ENCODE measurements at places on chromosomes 5 and 9.

DNA sequence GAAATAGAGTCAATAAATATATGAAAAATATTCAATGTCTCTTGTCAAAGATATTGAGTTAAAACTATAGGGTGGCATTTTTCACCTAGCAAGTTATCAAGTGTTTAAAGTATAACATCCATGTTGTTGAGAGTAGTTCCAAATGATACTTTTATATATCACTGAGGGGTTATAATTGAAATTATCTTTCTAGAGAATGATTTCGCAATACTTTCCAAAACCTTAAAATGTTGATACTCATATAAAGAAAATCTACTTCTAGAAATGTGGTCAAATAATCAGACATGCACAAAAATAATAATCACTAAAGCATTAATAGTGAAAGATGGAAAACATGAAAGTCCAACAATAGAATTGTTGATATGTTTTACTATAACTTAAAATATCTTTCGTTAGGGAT is 50.1 kb downstream of the OXCT1 start:
- H3K4me3 ChIP-seq = no peak overlapping the region
- peaks cover 26% of the 10 kb centered on the region for H3K4me1 ChIP-seq
- no peaks in the 10 kb centered on the region for H3K27me3 ChIP-seq
- no peak for DNase-seq
- no peak overlapping the region for H3K27ac ChIP-seq

DNA sequence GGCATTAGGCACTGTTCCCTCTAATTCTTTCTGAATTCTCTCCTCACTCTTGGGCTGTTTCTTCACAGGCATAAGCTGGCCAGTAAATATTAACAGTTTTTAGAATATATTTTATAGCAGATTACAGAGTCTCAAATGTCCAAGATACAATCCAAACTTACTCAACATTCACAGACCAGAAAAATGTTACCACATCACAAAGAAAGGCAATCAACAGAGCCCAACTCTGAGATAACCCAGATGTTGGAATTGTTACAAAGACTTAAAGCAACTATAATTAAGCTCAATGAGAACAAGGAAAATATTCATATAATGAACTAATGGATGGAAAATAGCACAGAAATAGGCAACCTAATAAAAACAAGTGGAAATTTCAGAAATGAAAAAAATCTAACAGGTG is 401.1 kb upstream of the RGMB start:
- no peaks in the 10 kb centered on the region for H3K27me3 ChIP-seq
- no peak overlapping the region for H3K27ac ChIP-seq

DNA sequence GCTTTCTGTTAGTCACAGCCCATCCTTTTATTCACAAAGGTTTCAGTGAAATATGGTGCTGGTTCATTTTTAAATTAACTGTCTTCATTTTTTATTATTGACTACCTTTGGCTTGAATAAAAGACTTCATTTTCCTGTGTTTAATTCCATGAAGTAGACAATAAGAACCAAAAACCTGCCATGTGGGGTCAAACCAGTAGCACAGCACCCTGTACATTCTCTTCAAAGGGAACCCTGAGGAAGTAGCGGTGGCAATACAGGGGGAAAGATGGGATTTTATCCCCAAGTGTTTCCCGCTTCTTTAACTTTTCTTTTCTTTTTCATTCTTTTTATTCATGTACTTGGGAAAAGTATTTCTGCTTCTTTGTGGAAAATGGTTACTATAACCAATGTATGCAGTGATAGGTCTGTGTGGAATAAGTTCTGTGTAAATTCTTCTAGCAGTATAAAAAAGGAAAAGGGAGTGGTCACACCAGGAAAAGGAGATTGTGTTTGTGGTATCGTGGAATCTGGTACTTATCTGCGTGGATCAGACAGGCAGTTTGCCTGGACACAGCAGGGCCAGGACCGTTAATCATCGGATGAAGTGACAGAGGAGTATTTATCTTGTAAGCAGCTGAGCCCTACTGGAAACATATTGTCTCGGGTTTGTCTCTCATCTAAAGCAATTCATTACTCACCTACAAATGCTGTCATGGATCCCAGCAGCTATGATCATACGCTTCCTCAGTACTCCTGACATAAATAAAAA is 94.2 kb downstream of the PPIC start:
- peaks cover 21% of the 10 kb centered on the region for H3K36me3 ChIP-seq
- no peaks in the 10 kb centered on the region for H3K27me3 ChIP-seq
- no peak for DNase-seq

DNA sequence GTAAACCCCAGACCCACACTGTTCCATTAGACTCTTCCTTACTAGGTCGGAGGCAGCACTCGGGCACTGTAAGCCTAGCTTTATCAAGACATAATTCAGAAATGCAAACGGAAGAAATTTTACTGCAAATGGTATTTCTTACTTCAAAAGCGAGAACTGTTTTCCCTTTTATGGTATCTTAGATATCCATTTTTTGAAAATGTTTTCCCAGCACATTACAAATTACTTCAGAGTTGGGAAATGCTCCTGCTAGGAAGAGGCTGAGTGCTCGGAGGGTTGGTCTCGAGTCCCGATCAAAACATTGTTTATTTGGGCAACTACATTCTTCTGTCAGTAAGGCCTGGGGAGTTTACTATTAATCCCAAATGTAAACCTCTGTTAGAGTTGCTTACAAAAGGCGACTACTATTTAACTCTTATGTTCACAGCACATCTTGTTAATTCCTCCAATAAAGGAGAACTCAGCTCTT is 332.9 kb downstream of the CWC27 start:
- H3K4me3 ChIP-seq = no peak overlapping the region
- H3K27ac ChIP-seq = no peak overlapping the region
- DNase-seq = no peak
- H3K4me1 ChIP-seq = peaks cover 22% of the 10 kb centered on the region

DNA sequence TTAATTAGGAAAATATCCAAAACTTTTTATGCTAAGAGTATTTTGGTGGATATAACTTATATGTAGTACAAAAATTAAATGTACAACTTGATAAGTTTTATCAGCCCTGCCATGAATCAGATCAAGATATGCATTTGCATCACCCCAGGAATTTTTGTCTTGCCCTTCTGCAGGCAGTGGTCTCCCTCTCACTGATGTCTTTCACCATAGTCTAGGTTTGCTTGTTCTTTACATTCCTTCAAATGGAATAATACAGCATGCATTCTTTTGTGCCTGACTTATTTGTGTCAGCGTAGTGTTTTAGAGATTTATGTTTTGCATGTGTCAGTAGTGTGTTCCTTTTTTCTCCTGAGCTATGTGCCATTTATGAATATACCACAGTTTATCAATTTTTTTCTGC is 36.4 kb downstream of the RNF180 start:
- H3K36me3 ChIP-seq = no peaks in the 10 kb centered on the region
- H3K4me1 ChIP-seq = no peaks in the 10 kb centered on the region
- H3K4me3 ChIP-seq = no peak overlapping the region
- H3K27me3 ChIP-seq = no peaks in the 10 kb centered on the region
- DNase-seq = no peak

DNA sequence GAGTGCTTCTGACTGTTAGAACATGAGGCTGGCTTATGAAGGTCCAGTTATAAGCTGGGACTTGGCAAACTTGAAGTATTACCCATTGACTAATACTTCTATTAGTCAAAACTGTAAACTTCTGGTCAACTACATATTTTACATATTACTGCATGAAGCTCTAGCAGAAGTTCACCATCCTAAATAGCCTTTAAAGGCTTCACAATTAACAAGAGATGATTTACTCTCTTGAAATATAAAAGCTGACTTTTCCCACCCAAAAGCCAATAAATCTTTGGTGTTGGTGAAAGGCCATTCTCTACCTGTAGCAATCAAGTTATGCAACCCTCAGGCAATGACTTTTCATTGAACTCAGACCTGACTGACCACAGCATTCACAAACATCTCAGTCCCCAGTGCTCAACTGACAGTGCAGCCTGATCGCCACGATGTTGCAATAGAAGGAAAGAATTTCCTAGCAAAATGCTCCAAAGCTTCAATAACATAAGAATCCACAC is 345.6 kb downstream of the EBF1 start:
- DNase-seq = no peak
- H3K27me3 ChIP-seq = peaks cover 15% of the 10 kb centered on the region
- H3K27ac ChIP-seq = no peak overlapping the region
- no peaks in the 10 kb centered on the region for H3K36me3 ChIP-seq

GRCh38 chr5:55582256-55582655 is 47.5 kb upstream of the PLPP1 start:
- H3K27ac ChIP-seq = no peak overlapping the region
- no peak for DNase-seq
- H3K4me3 ChIP-seq = no peak overlapping the region

DNA sequence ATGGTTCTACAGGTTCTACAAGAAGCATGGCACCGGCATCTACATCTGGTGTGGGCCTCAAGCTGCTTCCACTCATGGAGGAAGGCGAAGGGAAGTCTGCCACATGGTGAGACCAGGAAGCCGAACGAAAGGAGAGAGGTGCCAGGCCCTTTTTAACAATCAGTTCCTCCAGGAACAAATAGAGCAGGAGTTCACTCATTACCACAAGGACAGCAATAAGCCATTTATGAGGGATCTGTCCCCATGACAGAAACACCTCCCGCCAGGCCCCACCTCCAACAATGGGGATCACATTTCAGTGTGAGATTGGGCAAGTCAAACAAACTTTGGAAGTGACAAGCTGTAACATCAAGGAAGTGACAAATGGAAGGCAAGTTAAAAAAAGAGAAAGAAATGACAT is 95.5 kb upstream of the PTPN3 start:
- H3K4me3 ChIP-seq = no peak overlapping the region
- H3K4me1 ChIP-seq = peaks cover 12% of the 10 kb centered on the region
- H3K27me3 ChIP-seq = no peaks in the 10 kb centered on the region
- no peak overlapping the region for H3K27ac ChIP-seq
- no peak for DNase-seq

DNA sequence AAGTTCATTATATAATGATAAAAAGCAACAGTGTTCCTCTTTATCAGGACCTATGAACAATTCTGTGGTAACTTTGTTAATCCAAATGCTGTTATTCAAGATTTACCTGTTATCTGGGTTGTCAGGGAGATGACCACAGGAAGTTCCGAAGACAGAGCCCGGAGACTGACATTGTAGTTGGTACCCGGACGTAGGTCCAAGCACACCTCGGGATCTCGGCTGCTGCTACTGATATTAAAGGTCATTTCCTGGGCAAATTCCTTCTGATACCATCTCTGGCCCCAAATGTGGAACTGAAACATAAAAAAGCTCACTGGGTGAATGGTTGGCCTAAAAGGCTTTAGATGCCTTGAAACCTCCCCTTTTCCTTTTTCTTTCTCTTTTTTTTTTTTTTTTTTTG is 96.7 kb downstream of the SUSD1 start:
- H3K4me1 ChIP-seq = peaks cover 17% of the 10 kb centered on the region
- H3K4me3 ChIP-seq = no peak overlapping the region
- no peak overlapping the region for H3K27ac ChIP-seq
- H3K36me3 ChIP-seq = peaks cover 6% of the 10 kb centered on the region
- no peak for DNase-seq

DNA sequence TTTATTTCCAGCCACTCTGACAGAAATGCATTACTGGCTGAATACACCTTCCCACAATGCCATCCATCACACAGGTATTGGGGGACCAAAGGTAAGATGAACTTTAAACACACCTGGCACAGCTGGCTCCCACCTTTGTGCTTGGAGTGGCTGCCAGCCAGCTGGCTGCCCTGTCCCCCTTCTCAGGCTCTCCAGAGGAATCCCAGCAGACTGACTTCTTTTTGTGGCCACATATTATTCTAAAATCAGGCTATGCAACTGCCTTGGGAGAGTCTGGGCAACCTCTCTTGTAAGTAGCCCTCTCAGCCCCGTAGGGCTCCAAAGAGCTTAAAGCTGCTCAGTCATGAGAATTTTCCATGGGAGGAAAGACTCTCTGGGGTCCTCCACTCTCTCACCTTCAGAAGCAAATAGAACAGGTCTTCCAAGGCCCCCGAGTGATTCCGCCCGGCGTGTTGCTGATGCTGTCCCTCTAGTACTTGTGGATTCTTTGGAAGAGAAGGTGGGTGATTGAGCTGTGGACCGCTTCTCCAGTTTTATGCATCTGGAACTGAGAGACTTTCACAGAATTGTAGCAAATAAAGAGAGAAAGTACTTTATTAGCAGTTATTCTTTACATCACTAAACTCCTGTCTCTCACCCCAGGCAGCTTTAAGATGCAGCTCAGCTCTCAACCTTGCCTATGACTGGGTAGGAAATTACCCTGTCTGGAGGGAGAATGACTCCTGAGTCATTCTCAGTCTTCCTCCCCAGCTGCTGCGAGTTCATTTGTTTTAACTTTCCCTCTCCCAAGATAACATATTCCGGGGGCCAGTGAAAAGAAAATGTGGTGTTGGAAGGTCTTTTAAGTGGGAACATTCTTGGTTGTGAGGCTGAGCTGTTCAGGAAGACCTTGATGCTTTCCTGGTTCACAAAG is 159.4 kb upstream of the PITX1 start:
- peaks cover 53% of the 10 kb centered on the region for H3K27me3 ChIP-seq
- peaks cover 8% of the 10 kb centered on the region for H3K36me3 ChIP-seq
- peak overlapping the region; percentile 83 for H3K27ac ChIP-seq
- DNase-seq = no peak
- peak overlapping the region; percentile 36 for H3K4me3 ChIP-seq

GRCh38 chr5:149435660-149436059 is 56.6 kb upstream of the IL17B start:
- no peaks in the 10 kb centered on the region for H3K36me3 ChIP-seq
- no peak for DNase-seq
- H3K27me3 ChIP-seq = no peaks in the 10 kb centered on the region
- no peak overlapping the region for H3K4me3 ChIP-seq

DNA sequence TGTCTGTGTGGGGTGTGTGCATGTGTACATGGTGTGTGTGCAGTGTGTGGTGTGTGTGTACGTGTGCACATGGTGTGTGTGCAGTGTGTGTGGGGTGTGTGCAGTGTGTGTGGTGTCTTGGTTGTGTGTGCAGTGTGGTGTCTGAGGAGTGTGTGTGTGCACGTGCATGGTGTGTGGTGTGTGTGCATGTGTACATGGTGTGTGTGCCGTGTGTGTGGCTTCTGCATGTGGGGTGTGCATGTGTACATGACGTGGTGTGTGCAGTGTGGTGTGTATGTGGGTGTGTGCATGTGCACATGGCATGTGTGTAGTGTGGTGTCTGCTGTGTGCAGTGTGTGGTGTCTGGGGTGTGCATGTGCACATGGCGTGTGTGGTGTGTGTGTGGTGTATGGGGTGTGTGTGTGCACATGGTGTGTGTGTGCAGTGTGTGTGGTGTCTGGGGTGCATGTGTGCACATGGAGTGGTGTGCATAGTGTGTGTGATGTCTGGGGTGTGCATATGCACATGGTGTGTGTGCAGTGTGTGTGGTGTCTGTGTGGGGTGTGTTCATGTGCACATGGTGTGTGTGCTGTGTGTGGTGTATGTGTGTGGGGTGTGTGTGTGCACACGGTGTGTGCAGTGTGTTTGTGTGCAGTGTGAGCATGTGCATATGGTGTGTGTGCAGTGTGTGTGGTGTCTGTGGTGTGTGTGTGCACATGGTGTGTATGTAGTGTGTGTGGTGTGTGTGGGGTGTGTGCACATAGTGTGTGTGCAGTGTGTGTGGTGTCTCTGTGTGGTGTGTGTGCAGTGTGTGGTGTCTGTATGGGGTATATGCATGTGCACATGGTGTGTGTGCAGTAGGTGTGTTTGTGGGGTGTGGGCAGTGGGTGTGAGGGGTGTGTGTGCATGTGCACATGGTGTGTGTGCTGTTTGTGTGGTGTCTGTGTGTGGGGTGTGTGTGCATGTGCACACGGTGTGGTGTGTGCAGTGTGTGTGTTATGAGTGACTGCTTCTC is 40.6 kb upstream of the ZNG1F start:
- H3K4me3 ChIP-seq = no peak overlapping the region
- H3K4me1 ChIP-seq = no peaks in the 10 kb centered on the region
- no peak overlapping the region for H3K27ac ChIP-seq
- peaks cover 8% of the 10 kb centered on the region for H3K27me3 ChIP-seq
- H3K36me3 ChIP-seq = peaks cover 2% of the 10 kb centered on the region
